Adrenal gland (tissue), 19 donors: ENCODE measurements at places on chromosomes 2 and 18. TPM values are rescaled to one million over a fixed set of nuclear protein-coding genes. Genes with fewer than 3 reads are reported as not detected.

CLASP1 gene
- 17.9 TPM for polyA plus RNA-seq

MYCN gene
- polyA plus RNA-seq = 0.49 TPM

MOGAT1 gene
- polyA plus RNA-seq = not detected

RAD51AP2 gene
- 0.20 TPM for polyA plus RNA-seq

KIF3C gene
- polyA plus RNA-seq = 2.8 TPM

ZDBF2 gene
- 2.3 TPM for polyA plus RNA-seq

B4GALT6 gene
- 8.6 TPM for polyA plus RNA-seq

LYPD6B gene
- 0.98 TPM for polyA plus RNA-seq

CCDC102B gene
- polyA plus RNA-seq = 6.0 TPM

CYRIA gene
- 5.7 TPM for polyA plus RNA-seq

HOXD12 gene
- polyA plus RNA-seq = not detected

RAB1A gene
- 235 TPM for polyA plus RNA-seq

YPEL5 gene
- polyA plus RNA-seq = 58.5 TPM

SP5 gene
- 0.88 TPM for polyA plus RNA-seq

NT5DC4 gene
- polyA plus RNA-seq = not detected
